ENCODE measurements at places on chromosomes 5 and 9.

- DNase-seq, result no peak
These were observed 10.2 kb downstream of the ABL1 start for GRCh38 chr9:130845254-130845653.

- DNase-seq, result peak; percentile 30
These were observed 192.6 kb upstream of the RASA1 start for GRCh38 chr5:87074934-87075541.

GRCh38 chr5:140182803-140183367 lies 7.9 kb downstream of the CYSTM1 start:
- DNase-seq, result no peak

GRCh38 chr5:76165711-76166374 lies 82.7 kb downstream of the SV2C start:
- DNase-seq, result no peak

GRCh38 chr9:128323212-128323730 lies 632 bp downstream of the COQ4 start:
- no peak for DNase-seq

DNA sequence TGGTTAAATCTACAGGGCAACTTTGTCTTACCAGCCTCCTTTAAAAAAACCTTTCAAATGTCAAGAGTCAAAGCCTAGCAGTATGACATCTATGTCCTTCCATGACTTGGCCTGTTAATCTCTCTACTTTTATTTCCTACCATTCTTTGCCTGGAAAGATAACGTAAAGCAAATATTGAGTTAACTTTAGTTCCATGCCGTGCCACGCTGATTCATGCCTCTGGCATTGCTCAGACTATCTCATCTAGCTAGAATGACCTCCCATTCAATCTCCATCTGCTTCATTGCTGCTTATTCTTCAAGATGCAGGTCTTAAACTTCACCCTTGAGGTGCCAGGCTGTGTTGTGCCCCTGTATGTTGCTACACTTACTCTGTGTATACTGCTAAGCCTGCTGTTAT lies 729.8 kb downstream of the EFNA5 start:
- no peak for DNase-seq

GRCh38 chr5:61051267-61051666 lies 106.3 kb downstream of the NDUFAF2 start:
- DNase-seq, result no peak

GRCh38 chr5:134349463-134349862 lies 17.5 kb downstream of the CDKL3 start:
- no peak for DNase-seq

DNA sequence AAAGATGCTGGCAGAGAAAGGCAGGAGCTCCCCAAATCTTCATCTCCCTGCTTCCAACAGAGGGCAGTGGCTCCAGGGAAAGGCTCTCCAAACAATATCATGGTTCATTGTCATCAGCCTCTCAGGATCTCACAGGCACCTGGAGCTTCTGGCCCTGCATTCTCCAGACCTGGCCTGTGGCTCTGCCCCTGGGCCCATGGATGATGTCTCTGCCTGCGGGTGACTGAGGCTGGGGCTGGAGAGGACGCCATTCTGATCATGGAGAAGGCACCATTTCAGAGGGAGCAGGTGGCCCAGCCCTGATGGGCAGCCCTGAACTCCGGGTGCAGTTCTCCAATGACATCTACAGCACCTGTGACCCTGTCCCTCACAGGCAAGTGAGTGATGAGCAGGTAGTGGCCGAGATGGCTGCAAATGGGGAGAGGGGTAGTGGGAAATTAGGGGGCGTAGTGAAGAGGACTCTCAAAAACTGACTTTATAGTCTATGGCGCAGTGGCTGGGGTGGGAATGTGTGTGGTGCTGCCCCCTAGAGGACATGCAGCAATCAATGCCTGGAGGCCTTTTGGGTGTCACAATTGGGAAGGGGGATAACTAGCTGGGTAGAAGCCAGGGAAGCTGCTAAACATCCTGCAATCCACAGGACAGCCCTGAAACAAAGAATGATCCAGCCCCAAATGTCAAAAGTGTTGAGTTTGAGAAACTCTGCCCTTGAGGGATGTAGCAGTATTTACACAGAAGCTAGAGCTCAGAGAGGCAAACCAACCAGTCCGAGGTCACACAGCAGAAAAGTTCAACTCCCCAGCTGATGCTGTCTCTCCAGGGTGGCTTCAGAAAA lies 3.2 kb downstream of the SH3PXD2B start:
- peak; percentile 65 for DNase-seq

DNA sequence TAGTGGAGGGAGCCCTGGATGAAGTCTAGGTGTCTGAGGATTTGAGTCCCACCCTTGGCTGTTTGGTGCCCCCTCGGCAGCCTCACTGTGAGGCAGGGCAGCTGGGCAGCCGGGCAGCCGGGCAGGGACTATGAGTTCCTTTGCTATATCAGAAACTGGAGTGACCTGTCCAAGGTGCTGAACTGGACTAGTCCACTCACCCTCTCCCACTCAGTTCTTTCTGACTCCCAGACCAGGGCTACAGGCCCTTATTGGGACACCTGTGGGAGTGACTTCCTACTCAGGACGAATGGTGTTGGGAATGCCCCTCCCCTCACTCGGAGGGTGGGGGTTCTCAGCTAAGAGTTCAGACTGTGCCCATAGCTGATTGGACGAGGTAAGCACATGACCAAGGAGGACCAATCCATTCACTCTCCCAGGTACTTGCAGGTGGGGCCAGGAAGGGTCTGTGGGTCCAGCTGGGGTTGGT lies 34.1 kb upstream of the RAPGEF1 start:
- DNase-seq, result peak; percentile 83

- DNase-seq, result peak; percentile 75
These were observed 19.0 kb downstream of the CMBL start for GRCh38 chr5:10288592-10289219.

DNA sequence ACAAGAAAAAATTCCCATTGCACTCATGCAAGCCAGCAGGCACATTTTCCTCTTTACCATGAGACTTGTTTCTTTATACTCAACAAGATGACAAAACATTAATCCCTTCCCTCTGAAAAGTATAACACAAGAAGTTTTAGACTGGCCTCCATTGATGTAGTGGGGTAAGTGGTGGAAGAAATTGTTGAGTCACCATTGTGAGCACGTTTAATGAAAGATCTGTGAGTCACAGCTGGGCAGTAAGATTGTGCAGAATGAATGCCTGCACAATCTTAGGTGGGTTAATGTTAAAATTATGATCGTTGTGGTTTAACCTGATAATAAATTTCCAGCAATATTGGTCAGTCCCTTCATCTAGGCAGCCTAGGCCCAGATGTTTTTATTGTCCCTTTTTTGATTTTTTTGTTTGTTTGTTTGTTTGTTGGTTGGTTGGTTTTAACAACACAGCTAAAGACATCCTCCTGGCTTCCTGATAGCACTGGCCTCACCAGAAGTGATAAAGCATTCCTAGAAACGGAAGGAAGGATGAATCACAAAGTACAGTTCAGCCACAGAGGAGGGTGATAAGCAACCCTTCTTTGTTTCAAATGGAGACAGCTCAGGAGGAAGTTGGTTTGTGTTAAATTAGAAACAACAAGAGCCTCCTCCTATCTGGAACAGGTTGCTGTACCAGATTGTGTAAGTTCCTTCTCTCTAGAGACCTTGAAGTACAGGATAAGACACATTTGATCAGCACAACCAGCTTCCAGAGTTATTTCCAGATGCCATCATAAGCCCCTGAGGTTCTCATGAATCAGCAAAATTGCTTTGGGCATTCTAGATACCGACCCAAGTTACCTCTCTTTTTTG lies 40.3 kb downstream of the SLC24A2 start:
- DNase-seq, result peak; percentile 93

DNA sequence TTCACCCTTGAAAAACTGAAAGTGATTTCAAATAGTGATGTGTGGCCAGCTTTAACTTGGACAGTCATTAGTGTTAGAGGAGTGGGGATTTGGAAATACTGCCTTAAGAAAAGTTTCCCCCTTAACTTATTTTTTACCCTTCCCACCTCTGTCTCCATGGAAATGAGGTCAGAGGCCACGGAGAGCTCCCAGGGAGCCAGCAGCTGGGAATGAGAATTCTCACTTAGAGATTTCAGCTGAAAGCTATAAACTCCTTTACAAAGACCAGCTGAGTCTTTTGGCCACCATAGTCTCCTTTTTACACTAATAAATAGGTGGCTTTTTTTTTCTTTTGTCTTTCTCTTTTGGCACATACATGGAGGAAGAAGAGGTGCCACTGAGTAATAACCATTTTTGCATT lies 45.7 kb upstream of the PIK3R1 start:
- DNase-seq, result no peak

GRCh38 chr9:108496846-108497245 lies 358.9 kb downstream of the ACTL7B start:
- no peak for DNase-seq

DNA sequence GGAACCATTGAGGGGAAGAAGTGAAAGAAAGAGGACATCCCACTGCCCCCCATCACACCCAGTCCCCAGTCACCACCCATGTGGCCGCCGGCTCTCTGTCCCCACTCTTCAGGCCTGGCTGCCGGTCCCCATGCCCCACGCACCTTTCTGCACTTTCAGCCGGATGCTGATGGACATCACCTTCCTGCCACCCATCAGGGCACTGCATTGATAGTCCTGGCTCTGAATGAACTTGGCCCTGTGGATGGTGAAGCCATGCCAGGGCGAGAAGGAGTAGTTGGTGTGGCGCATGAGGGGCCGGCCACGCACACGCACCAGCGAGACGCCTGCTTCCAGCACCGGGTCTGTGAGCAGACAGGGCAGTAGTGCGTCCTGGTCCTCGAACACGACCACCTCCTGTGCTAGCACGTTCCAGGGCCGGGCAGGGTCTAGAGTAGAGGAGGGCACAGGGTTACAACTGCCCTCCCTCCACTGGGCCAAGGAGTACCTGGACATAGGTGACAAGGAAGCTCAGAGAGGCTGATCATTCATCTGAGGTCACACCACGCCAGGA lies 6.4 kb downstream of the CSF1R start:
- DNase-seq, result no peak

- DNase-seq, result no peak
These were observed 8.5 kb downstream of the CHSY3 start for GRCh38 chr5:129912601-129913255.

DNA sequence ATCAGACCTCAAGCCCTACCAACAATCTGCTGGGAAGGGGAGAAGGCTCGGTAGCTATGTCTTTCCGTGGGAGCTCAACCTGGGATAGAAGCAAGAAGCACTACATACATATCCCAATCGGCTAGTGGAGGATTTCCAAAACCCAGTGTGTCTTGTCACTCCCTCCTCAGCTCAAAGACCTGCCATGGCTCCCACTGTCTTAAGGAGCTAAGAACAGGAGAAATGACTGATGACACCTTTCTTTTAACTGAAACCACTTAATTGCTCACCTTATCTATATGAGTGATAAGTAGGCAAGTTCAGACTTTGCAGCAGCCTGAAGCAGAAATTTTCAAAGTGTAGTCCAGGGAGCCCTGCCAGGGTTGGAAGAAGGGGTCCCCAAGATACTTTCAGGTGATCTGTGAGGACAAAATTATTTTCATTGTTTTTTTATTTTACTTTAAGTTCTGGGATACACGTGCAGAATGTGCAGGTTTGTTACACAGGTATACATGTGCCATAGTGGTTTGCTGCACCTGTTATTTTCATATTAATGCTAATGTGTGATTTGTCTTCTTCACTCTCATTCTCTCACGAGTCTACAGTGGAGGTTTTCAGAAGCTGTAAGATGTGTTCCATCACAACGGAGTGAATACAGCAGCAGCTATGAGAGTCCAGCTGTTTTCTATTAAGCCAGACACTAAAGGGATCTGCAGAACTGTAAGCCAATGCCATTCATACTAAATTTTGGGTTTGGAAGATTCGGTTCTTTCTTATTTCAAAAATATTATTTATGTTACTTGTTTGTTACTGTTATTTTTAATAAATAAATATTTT lies 41.4 kb downstream of the PAX5 start:
- no peak for DNase-seq

GRCh38 chr9:92183449-92183848 lies 68.2 kb upstream of the SPTLC1 start:
- peak; percentile 59 for DNase-seq

DNA sequence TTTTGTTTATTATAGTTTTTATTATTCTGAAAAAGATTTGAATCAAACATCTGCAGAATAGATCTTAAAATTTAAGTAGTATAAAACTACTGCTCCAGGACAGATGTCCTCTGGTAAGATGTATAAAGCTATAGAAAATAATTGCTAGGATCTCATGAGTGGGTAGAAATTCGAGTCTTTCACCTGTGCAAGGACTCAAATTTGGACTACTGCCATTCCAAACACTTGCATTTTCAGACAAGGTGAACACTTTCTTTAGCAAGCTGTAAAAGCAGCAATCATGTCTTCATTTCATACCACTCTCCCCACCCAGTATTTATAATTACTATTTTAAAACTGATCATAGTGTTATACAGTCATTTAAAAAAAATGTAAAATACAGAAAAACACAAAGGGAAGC lies 20.7 kb downstream of the SKP2 start:
- DNase-seq, result no peak

DNA sequence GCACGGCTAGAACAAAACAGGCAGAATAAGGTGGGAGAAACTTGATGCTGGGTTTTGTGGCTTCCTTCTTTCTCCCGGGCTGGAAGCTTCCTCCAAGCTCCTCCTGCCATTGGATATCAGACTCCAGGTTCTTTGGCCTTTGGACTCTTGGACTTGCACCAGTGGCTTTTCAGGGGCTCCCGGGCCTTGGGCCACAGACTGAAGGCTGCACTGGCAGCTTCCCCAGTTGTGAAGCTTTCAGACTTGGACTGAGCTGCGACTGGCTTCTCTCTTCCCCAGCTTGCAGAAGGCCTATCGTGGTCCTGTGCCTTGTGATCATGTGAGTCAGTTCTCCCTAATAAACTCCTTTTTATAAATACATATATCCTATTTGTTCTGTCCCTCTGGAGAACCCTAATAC lies 364.4 kb downstream of the DNAH5 start:
- no peak for DNase-seq

GRCh38 chr9:112170968-112171367 lies 4.1 kb downstream of the SUSD1 start:
- peak; percentile 80 for DNase-seq

GRCh38 chr9:127419348-127419747 lies 4.8 kb upstream of the ZNF79 start:
- no peak for DNase-seq

- no peak for DNase-seq
These were observed 6.1 kb upstream of the C9orf152 start for GRCh38 chr9:110214090-110214489.

DNA sequence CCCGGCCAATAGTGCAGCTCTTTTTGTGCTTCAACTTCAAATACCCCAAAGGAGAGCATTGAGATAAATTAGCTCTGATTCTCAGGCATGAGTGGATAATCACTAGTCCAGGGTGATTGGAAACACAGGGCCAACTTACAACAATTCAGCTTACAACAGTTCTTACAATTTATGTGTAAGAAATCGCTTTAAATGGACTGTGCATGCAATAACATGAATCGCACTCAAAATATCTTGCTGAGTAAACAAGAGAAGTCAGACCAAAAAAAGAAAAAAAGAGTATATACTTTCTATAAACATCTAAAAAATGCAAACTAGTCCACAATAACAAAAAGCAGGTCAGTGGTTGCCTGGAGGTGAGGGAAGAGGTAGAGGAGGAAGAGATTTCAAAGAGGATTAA lies 150.6 kb upstream of the EDIL3 start:
- no peak for DNase-seq

DNA sequence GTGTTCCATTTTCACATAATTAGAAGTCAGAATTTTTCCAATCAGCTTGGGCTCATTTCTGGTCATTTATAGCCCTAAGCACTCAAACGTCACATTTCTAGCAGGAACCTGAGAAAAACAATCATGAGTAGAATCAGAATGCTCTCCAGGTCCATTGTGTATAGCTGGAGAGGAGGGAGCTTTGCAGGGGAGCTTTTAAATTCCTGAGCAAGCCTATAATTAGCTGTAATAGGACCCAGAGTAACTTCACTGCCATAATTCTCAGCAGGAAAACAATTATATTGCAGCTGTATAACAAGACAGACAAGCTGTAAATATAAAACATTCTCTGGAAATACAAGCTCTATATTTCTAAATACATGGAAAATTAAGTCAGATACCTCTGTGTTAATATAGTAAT lies 637.6 kb upstream of the SGCD start:
- DNase-seq, result no peak
